ENCODE measurements at places on chromosomes 11 and 22.

DNA sequence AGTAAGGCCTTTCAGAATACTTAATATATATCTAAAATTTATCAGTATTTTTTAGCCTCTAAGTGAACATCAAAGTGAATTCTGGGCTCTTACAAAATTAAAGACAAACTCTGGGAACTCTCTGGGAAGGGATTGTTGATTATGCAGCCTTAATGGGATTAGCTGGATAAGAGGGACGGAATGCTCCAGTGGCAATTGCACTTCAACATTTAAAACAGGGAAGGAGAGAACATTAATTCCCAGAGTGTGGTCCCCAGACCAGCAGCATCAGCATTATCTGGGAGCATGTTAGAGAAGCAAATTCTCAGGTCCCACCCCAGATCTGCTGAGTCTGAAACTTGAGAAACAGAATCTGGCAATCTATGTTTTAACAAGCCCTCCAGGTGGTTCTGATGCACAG, 46.5 kb downstream of the POLD3 start:
- no peak for DNase-seq

GRCh38 chr11:61474013-61474643, 34.4 kb upstream of the LRRC10B start:
- DNase-seq: no peak

GRCh38 chr11:17343907-17344306, 7.7 kb upstream of the NCR3LG1 start:
- DNase-seq: peak; percentile 45

DNA sequence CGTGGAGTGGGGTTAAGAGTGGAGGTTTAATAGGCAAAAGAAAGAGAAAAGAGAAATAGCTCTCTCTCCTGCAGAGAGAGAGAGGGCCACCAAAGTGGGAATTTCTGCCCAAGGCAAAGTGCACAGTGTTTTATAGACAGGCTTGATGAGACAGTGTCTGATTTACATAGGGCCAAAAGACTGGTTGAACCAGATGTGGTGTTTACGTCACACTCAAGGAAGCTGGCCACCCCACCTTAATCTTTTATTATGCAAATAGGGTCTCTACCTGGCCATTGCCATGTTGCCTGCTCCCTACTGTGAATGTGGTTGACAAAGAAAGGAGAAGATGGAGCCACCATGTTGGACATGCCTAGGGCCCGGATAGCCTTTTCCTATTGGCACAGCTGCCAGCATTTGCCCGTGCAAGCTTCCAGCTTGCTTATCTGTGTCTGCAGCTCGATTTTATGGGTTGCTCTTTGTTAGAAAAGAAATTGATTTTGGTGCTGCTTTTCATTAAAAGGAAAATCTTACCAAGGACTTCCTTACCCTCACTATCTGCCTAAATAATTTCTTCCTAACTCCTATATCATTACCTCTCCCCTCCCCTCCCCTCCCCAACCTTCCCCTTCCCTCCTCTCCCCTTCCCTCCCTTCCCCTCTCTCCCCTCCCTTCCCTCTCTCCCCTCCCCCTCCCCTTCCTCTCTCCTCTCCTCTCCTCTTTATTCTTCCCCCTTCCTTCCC, 436.0 kb downstream of the NELL1 start:
- no peak for DNase-seq

DNA sequence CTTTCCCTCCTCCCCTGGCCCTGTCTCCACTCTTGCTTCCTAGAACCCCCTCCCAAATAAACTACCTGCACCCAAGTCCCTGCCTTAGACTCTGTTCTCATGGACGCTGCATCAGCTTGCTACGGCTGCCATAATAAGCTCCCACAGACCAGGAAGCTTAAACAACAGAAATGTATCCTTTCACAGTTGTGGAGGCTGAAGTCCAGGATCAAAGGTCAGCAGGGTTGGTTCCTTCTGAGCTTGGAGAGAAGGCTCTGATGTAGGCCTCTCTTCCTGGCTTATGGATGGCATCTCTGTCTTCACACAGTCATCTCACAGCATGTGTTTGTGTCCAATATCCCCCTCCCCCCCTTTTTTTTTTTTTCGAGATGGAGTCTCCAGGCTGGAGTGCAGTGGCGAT, 23.4 kb downstream of the CBX7 start:
- DNase-seq: no peak

DNA sequence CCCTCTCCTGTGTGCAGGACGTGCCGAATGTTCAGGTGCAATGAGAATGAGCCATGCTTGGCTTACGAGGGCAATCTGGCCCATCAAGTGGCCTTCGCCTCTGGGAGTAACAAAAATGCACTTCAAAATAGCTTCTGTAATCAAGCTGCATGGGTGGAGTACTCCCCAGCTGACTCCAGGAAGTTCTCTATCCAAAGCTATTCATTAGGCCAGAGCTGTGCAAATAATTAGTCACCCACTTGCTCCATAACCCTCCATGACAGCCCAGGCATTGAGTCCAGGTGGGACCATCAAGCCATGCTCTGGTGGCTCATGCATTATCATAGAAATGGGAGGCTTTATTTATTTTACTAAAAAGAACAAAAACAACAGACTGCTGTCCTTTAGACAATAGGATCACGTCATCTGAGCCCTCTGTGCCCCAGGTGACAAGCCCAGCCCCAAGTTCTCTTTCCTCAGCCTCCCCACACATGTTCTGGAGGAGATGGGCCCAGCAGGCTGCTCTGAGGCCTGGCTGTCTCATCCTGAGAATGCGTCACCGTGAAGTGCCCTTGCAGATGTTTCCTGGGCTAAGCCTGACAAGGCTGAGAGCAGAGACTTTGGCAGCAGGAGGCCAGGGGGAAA, 244.7 kb downstream of the ETS1 start:
- peak; percentile 74 for DNase-seq
